ENCODE measurements at places on chromosomes 2 and 18.

DNA sequence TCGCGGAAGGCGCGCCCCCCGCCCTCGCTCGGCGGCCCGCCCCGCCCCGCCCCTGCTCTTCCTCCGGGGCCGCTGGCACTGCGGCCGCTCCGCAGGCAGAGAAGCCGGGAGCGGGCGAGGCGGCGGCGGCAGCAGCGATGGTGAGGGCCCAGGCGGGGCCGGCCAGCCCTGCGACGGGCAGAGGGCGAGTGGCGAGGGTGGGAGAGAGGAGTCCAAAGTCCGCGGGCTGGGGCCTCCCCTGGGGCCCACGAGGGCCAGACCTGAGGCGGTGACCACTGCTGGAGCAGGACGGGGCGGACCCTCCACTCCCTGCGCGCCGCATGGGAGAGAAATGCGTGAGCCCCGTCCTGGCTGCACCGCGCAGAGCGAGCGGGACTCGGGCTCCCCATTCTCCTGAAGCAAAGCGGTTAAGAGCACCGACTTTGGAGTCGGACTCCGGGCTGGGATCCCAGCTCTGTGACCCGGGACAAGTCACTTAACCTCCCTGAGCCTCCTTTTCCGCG lies at the start of gene VAMP5:
TSS of gene VAMP5 (plus strand) at position 78 of the 503 bp plus-strand sequence. CDS start at position 138, 60 bp downstream.
- peak; percentile 61 for DNase-seq

DNA sequence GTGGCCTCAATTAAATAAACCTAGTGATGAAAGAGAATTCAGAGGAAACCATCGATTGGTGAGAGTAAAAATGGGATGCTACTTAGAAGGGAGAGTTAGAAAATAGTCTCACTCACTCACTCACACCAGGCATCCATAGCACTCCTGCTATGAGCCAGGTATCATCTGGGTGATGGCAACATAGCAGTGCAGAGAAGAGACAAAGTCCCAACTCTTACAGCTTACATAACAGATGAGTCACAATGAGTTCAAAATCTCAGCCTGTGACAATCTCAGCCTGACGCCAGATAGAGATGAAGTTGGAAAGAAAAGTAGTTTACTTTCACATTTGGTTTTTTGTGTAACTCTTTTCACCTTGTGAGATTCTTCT lies 55.4 kb upstream of the THOC1 start:
- peak; percentile 81 for DNase-seq

GRCh38 chr2:40394031-40394430 lies 57.9 kb downstream of the SLC8A1 start:
- DNase-seq, result no peak

DNA sequence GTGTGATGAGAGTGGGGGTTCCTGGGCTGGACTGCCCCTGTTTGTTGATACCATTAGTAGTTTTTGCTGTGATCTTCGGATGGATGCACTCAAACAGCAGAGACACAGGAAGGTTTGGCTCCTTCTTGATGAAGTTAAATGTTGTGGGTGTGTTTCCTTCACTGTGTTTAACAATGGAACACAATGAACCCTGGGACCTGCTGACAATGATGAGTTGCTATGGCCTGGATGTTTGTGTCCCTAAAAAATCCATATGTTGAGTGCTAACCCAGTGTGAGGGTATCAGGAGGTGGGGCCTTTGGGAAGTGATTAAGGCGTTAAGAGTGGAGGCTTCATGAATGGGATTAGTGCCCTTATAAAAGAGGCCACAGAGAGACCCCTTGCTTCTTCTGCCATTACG lies 237.4 kb upstream of the HS6ST1 start:
- no peak for DNase-seq

GRCh38 chr2:18959952-18960717 lies 370.8 kb upstream of the NT5C1B start:
- peak; percentile 55 for DNase-seq

GRCh38 chr2:195830968-195831950 lies 174.2 kb downstream of the SLC39A10 start:
- DNase-seq, result no peak

DNA sequence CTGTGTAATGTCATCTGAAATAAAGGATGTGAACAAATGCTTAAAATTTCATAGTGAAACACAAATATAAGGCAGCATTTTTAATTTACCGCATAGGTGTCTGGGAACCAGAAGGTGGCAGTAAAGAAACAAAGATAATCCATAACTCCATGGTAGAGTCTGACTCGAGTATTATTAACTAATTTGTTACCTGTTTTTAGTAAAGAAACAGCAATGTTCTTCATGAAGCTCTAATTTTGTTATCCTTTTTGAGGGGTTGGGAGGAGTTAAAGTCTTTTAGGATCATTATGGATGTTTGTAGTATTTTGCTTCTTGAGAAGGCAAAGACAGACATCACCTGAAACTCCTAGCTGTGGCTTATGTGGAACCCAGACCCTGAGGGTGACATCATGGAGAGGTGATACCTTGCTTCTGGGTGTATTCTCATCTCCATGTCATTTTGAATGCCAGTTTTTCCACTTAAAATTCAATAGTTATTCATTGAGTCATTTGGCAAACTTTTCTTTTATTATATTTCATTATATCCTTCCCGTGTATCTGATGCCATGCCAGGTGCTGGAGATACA lies 286.2 kb upstream of the EPAS1 start:
- DNase-seq, result peak; percentile 49

GRCh38 chr2:242030858-242031257 lies 161.3 kb downstream of the RTP5 start:
- no peak for DNase-seq

GRCh38 chr2:174919947-174920595 lies 85.1 kb downstream of the CHN1 start:
- no peak for DNase-seq

GRCh38 chr2:183148955-183149354 lies 24.7 kb downstream of the NUP35 start:
- no peak for DNase-seq

DNA sequence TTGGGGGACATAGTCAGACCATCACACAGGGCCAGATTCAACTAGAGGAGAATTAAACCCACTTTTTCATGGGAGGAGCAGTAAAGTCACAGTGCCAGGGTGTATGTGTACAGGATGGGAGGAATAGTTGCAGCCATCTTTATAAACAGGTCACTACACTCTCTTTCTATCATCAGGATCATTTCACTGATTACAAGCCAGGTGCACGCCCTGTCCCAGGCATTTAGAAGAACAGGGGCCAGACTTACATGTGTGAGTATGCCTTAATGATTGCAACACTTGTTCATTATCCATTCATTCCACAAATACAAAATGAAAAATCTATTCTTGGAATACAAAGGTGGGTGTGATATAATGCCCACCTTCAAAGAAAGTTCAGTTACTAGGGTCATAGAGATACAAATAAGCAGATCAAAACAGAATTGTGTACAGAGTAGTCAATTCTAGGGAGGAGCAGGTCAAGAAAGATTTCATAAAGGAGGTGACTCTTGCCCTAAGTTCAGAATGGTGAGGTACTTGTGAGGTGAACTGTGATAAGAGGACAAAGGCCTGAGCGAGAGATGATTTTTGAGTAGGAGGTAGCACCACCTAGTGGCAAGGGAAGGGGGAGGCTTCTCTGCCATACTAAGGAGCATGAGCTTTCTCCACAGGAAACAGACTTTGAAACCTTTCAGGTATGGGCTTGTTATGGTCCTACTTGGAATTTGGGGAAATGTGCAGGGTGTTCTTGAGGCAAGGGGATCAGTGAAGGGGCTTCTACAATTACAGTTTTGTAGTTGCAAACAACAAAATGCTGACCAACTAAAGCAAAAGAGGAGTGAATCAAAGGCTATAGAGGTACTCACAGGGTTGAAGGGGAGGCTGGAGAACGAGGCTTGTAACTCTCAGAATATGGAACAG lies 156.3 kb downstream of the SUCLG1 start:
- DNase-seq, result peak; percentile 6

GRCh38 chr2:101121174-101121573 lies 30.0 kb downstream of the TBC1D8 start:
- DNase-seq, result no peak

- no peak for DNase-seq
These were observed 44.4 kb downstream of the EXOC6B start for GRCh38 chr2:72781480-72781879.

GRCh38 chr2:205954707-205955106 lies 131.3 kb downstream of the INO80D start:
- no peak for DNase-seq

DNA sequence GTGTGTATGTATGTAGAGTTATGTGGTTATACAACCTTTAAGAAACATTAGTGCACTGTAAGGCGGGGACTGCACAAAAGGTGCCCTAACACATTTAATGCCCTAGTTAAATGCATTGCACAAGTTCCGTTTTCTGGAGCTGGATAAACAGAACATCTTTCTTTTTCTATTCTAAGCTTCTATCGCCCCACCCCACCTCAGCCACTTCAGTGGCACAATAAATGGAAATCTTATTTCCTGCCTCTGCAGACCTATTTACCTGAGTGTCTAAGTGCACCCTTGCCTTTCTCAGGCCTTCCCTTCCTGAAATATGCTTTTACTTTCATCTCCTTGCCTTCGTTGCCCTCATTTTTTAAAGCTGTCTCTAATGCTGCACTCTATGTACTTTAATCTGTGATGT lies 123.5 kb downstream of the TANC1 start:
- peak; percentile 15 for DNase-seq

GRCh38 chr2:45653122-45653913 lies 1.8 kb downstream of the PRKCE start:
- DNase-seq, result no peak

GRCh38 chr2:204944927-204945326 lies 399.7 kb downstream of the PARD3B start:
- DNase-seq, result no peak
